ENCODE measurements at places on chromosomes 12 and 14.

GRCh38 chr12:132633901-132634300, 15.3 kb downstream of the P2RX2 start:
- no peak for DNase-seq

DNA sequence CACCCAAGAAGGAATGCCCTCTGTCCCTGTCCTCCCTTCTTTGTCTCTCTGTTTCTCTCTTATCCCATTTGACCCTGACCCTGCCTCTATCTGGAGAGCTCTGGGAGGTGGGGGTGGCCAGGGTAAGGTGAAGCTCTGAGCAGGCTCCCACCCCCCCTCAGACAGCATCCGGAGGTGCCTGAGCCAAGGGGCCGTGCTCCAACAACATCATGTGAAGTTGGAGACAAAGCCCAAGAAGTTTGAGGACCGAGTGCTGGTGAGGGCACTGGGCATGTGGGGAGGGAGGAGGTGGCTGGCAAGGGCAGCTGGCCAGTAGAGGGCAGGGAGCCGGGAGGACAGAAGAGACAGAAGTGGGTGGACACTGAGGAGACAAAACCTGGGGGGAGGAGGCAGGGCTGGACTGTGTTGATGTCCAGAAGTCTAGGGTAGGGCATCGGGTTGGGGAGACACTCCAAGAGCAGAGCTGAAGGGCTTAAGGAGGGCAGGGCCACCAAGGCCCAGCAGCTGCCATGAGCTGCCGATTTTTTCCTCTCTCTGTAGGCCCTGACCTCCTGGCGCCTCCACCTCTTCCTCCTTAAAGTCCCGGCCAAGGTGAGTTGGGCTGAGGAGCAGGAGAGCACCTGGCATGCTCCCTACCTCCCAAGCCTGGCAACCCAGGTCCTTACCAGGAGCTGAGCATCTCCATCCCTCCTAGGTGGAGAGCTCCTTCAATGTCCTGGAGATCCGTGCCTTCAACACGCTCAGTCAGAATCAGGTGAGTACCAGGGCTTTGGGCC, 1.9 kb downstream of the CARMIL3 start:
- DNase-seq: no peak

GRCh38 chr14:71621276-71621675, 311.0 kb upstream of the RGS6 start:
- no peak for DNase-seq

GRCh38 chr14:22614240-22614799, 16.2 kb downstream of the ABHD4 start:
- peak; percentile 39 for DNase-seq

GRCh38 chr12:110718222-110718908, 24.3 kb downstream of the PPP1CC start:
- DNase-seq: no peak

- DNase-seq: peak; percentile 89
Observed at GRCh38 chr12:26473291-26473690, 277.9 kb downstream of the SSPN start.

GRCh38 chr12:103401421-103401820, 94.3 kb downstream of the C12orf42 start:
- DNase-seq: no peak

- no peak for DNase-seq
Observed at GRCh38 chr14:38063711-38064320, 143.9 kb upstream of the SSTR1 start.

GRCh38 chr12:29150462-29150861, 1.4 kb downstream of the FAR2 start:
- DNase-seq: no peak

- no peak for DNase-seq
Observed at GRCh38 chr14:51360592-51360991, 120.5 kb downstream of the TMX1 start.

DNA sequence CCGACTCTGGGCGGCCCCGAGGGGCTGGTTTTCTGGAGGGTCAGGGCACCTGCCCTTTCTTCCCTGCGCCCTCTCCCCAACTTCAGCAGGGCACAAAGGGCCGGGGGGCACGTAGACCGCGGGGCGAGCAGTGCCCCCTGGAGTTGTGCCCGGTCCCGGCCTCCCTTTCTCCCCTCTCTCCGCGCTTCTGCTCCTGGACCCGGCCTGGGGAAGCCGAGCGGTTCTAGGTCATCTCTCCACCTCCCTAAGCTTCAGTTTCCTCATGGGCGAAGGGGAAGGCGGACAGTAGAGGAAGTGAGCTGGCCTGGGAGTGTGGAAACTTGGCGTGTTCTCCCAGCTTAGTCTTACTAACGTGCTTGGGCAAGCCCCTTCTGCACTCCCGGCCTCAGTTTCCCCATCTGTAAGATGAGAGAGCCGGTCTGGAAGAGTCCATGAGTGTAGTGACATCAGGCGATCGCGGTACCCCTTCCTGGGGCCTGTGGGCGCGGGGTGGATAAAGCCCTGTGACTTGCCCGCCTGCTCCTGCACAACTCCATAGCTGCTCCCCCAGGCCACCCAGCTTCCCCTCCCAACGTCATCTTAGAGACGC, 158.6 kb upstream of the PARP11 start:
- no peak for DNase-seq

GRCh38 chr14:33509454-33509853, 441.4 kb downstream of the EGLN3 start:
- DNase-seq: no peak

- DNase-seq: no peak
Observed at GRCh38 chr14:57080691-57081090, 188.0 kb downstream of the EXOC5 start.

GRCh38 chr12:88306471-88307069, 164.5 kb downstream of the TMTC3 start:
- DNase-seq: peak; percentile 21

- no peak for DNase-seq
Observed at GRCh38 chr12:22318108-22318737, 16.3 kb downstream of the ST8SIA1 start.

GRCh38 chr12:123134271-123134671, 16.6 kb downstream of the PITPNM2 start:
- DNase-seq: no peak

DNA sequence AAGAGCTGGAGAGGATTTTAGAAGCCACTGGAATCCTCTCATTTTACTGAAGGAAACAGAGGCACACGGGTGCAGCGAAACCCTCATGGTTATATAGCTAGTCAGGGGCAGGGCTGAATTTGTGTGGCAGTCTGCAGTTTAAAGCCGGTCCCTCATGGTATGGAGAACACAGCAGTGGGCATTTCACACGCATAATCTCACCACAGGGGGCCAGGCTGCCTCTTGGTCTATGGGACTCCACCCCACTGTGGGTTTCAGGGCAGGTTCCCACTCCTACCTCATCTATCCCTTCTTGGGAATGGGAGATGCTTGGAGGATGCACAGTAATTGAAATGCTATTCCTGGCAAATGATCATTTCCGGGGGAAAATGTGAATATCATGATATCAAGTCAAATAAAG, 400.6 kb downstream of the RGS6 start:
- no peak for DNase-seq

DNA sequence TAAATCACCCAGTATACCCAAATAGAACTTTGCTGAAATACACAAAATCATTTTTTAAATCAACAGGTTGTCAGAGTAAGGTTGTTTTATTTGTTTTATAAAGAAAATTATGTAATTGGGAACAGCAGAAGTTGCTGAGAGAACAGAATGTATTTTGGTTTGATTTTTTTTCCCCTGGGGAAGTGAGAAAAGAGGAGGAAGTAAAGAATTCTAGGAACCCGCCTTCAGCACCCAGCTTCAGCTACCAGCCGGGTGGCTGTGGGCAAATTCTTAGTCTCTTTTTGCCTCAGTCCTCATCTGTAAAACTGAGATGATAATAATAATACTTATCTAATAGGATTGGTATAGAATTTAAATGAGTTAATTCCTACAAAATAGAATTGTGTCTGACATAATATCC, 119.4 kb downstream of the SRGAP1 start:
- no peak for DNase-seq

DNA sequence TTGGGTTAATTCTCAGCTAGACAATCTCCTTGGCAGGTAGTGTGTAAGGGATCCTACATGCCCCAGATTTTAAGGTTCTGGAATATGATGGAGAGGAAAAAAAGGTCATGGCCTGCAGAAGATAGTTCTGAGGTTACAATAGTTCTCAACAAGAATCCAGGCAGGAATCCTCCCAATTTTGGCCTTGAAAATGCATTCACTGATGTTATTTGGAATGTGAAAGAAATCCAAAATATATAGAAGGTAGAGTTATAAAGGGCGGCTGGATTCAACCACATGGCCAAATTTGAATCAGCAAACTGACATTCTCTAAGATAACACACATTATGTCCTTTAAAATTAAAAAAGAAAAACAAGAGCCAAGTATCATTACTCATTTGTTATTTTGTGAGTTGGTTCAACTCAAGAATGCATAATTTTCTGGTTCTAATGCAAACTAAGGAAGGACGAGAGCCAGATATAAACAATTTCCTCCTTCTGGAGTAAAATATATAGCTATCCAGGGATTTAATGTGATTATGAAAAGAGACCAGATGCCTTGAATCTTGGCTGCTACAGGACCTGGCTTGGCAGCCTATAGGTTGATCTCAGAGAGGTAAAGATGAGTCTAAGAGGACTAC, 177.0 kb upstream of the G2E3 start:
- DNase-seq: no peak

- peak; percentile 83 for DNase-seq
Observed at GRCh38 chr12:19382111-19382526, 57.2 kb upstream of the AEBP2 start.

- peak; percentile 64 for DNase-seq
Observed at GRCh38 chr12:2944401-2945047, 14.7 kb upstream of the TEAD4 start.

GRCh38 chr12:103707446-103707845, 120.4 kb downstream of the STAB2 start:
- no peak for DNase-seq

GRCh38 chr14:94548999-94549985, 11.9 kb upstream of the SERPINA4 start:
- DNase-seq: peak; percentile 69

GRCh38 chr12:38601949-38602348, 285.4 kb downstream of the ALG10B start:
- no peak for DNase-seq
